ENCODE measurements at places on chromosomes 2 and 18.

- DNase-seq: no peak
Measured at GRCh38 chr2:84719434-84719833, 161.4 kb downstream of the TRABD2A start.

- no peak for DNase-seq
Measured at GRCh38 chr18:50188652-50189051, 6.3 kb downstream of the MYO5B start.

- DNase-seq: no peak
Measured at GRCh38 chr2:68762100-68762499, 27.5 kb downstream of the ARHGAP25 start.

DNA sequence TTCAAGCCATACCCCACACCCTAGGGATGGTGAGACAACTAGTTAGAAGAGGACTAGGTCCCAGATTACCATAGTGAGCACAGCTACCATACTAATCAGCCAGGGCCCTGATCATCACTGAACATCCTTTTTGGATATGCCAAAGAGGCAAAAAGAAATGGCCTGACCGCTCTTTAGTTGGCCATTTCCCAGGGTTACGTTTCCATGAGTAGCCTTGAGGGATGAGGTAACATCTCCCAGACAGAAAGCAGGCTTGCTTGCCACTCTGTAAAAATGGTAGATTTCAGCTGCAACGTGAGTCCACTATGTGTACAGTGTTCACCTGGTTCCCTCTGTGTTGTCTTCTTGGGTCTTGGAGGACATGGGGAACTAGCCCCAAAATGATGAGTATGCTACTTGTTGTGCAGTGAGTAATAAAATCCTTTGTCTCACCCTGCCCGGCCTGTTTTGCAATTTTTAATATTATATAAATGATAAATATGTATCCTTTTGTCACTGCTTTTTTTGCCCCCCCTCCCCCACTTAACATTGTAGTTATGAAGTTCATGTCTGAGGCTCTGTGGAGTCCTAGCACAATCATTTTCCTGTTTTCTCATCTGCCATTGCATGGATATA, 8.9 kb upstream of the GALM start:
- no peak for DNase-seq

DNA sequence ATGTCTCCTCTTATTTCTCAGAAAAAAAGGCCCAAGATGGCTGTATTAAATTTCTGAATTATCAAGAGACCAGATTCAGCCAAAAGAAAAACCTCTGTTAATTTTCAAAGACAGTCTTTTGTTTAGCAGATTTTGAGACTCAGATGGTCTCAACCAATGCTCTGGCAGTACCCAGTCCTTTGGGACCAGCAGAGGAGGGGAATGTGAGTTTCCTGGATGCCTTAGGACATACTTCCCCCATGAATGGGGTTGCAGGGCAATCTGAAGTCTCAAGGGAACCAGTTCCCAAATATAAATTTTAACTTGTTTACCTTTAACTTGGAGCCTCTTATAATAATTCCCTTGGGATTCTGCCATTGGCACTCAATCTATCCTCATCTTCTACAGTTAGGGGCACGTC, 107.8 kb upstream of the ZNF521 start:
- no peak for DNase-seq

GRCh38 chr2:172928756-172929155, 146.9 kb upstream of the MAP3K20 start:
- DNase-seq: no peak

GRCh38 chr2:236196366-236196765, 28.2 kb upstream of the GBX2 start:
- DNase-seq: no peak

DNA sequence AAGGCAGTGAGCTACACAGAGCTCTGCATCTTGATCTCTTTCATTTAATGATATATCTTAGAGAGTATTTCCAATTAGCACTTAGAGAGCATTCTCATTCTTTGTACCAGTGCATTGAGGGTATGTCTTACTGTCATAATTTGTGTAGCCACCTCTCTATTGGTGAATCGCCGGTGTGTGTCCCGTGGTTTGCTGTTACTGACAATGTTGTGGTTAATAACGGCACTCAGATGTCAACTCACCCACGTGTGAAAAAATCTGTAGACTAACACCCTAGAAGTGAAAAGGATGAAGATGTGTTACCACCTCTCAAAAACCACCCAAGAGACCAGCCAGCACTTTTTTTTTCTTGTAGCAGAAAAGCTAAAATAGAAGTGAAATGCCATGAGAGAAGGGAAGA, 37.1 kb downstream of the TEX51 start:
- DNase-seq: peak; percentile 11

- no peak for DNase-seq
Measured at GRCh38 chr2:122908159-122908558, 1116.9 kb upstream of the CNTNAP5 start.

DNA sequence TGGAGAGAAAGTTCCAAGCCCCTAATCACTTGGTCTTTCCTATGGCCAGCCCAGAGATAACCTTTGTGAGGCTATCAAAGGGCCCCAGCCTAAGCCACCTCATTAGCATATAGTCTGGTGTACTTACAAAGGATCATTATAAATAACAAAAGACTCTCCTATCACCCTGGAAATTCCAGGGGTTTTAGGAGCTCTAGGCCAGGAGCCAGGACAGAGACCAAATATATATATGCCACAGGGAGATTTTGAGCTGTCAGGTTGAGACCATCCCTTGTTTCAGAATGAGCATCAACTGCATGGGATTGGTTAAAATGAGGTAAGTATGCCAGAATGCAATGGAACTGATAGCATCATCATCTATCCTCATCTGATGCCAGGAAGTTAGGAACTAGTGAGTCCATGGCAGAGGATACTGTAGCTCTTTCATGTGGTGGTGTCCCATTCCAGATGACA, 32.1 kb upstream of the CHRNA1 start:
- DNase-seq: no peak

DNA sequence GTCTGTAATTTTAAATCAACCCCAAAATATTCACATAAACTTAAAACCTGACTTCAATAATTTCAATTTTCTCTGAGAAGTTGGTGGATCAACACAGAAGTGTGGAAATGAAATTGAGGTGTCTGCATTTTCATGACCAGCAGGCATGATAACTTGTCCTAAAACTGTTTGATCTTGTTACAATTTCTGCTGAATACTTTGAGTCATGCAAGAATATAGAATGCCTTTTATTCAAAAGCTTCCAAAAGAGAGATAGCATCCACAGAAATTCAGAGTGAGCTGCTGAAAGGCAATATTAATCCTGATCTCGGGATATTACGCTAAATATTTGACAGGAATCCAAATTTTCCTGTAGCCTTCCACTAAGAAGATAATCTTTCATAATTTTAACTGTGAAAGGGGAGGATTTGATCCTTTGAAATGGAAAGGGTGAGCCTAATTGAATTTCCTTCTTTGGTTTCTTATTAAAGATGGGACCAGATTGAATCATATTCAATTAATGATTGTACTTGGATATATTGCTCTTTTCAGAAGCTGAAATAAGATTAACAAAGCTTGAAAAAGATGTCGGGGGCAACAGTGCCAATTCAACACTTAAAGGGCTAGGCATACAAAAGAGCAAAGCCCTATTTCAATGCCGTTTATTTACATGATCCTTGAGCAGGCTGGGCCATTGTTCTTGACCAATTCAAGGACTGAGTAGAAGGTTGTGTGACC, 129.3 kb downstream of the NCKAP5 start:
- DNase-seq: no peak

DNA sequence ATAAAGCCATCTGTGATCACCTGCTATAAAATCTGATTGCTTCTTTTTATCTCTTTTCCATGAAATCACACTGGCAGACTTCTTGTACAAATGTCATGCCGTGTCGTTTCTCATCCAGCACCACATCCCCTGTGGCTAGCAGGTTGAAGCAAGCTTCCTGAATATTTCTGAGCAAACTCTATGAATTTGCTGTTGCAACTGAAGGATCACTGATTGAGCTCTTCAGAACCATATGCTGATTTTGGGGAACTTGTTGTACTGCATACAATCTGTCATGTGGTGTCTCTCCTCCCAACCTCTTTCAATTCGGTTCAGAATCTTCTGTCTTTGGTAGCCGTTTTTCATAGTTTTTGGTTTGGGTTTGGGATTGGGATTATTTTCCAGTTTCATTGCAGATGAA, 57.7 kb upstream of the RBMS1 start:
- DNase-seq: no peak

DNA sequence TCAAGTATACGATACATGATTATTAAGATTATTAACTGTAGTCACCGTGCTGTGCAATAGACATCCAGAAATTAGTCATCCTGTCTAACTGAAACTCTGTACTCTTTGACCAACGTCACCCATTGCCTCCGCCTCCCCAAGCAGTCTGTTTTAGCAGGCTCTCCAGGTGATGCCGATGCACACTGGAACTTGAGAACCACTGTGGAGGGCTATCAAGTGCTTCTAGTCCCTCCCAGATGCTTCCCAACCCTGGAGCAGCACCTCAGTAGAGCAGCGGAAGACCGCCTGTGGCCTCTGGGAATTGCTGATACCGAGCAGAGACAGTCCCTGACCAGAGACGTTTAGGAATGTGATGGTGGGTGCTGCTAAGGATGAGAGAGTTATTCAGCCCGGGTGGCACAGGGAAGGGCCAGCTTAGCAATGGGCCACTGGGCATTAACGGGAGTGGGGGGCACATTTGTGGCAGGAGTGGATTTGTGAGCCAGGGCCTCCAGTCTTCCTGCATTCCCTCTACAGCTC, 50.7 kb downstream of the LIPG start:
- peak; percentile 11 for DNase-seq

DNA sequence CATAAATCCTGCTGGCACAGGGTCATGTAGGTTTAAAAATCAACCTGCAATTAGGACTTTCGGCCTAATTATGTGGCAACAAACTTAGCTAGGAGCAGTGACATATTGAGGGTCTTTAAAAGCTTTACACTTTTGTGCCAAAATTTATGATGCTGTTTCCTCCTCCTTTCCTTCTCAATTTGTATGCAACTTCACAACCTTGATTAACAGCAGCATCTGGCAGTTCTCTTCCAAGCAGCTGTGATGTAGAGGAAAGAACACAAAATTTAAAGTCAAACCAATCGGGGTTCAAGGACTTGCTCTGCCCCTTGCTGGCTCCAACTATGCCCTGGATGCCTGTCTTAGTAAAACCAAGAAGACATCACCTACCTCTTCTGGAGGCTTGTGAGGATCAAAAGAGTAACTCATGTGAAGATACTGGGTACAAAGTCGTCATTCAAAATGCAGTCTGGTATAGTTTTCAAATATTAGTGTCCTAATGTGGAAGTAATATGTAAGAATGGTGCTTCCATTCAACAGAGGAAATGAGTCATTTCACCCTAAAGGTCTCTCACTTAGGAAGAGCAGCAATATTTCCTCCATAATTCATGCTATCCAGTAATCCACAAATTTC, 94.7 kb downstream of the ANKRD44 start:
- no peak for DNase-seq

DNA sequence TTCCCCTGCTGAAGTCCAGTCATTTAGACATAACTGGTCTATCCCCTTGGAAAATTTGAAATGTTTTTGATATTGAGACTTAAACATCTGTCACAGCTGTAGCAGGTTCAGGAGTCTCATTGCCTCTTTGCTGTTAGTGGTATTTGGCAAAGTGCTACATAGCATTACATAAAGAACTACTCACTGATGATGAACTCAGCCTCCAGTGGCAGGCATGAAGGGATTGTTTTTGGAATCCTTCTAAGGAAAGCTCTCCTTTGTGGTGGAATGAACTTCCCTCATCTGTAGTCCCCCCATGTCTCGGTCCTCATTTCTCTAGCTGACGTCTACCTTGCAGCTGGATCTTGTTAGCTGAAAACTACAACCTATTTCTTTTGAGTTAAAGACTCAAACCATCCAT, 111.6 kb downstream of the TACR1 start:
- DNase-seq: no peak
